ENCODE measurements at places on chromosomes 12 and 14.
A peak's percentile ranks its signal among the peaks of the same experiment; 100 is the strongest.

DNA sequence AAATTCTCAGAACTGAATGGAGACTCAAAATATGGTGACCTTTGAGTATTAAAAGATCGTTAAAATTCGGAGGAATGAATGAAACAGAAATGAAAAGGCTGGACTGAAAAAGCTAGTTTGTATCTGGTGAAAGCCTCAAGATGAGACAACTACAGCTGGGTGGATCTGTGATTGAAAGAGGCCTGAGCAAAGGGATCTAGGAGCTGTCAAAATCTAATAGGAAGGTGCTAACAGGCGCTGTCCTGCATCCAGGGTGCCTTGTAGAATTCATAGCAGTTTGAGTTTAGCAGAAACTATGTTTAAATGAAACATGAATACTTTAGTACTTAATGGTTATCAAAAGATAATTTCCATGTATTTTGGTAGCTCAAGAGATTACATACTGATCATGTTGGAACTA lies 2.3 kb downstream of the YY1 start:
- no peak for DNase-seq

DNA sequence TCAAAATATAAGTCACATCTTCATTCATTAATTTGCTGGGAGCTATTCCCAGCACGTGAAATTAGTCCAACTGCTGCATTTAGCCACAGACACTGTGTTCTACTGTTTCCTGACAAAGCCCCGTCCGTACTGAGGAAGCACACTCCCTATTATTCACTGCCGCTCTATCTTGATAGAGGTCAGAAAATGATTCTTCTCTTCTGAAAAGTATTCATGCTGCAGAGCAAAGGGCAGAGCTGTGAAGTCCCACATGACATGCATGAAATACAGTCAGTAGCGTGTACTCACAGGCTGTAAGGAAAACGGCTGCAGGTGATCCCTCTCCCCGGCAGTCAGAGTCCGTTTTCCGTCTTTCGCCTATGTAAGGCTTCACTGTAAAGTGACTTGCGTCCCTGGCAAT lies 302.5 kb upstream of the FKBP4 start:
- no peak for DNase-seq

GRCh38 chr12:52656616-52657015 lies 4.6 kb upstream of the KRT2 start:
- no peak for DNase-seq

GRCh38 chr14:71693381-71693780 lies 238.8 kb upstream of the RGS6 start:
- DNase-seq: no peak

- no peak for DNase-seq
Measured at GRCh38 chr14:99116741-99117295, 155.2 kb downstream of the BCL11B start.

DNA sequence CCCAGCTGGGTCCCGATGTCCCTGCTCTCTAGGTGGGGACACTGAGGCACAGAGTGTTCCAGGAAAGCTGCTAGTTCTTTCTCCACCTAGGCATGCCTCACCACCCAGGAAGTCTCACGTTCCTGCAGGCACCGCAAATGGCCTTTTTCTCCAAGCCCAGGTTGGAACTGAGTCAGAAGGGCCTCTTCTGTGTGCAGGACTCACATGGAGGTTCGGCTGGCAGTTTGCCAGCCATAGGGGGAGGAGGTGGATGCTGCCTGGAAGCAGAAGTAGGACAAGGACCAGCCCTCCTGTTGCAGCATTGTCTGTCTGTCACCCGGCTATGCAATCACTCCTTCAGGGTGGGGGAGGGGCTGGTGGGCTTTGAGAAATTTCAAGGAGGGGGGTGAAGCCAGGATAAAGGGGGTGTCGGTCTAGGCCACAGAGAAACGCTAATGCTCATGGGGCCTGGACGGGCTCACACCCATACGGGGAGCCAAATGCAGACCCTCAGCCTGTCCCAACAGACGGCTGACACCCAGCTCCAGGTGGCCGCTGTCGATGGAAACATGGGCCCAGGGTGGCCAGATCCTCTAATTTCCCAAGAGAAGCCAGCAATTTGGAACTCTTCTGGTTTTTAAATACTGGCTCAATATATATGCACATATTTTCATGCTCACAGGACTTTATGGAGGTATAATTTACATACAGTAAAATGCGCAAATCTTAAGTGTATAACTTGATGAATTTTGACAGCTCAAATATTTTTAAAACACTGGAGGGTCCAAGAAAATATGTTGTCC lies 120.5 kb downstream of the PHETA1 start:
- no peak for DNase-seq

DNA sequence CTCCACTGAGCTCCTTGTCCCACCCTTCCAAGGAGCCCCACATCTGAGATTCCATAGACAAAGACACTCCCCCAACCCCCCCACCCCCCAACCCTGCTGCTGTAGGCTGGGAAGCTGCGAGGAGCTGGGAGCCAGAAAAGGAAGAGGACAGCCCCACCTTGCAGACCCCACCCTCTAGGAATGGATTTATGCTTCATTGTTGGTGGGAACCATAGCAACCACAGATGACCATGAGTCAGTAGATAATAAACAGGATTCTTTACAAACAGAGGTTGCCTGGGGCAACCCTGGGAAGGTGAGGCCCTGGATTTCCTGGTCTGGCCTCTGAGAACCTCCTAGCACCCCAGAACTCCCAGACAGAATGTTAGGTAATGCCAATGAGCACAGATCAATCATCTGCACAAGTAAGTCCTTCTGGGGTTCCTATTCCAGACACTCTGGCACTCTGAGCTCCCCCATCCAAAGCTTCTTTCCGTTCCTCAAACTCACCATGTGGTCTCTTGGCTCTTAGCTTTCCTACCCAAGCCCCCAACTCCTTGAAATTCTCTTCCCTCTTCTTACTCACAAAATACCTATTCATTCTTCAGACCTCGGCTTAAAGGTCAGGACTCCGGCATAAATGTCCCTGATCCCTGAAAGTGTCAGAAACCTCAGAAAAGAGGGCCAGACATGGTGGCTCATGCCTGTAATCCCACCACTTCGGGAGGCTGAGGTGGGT lies 15.2 kb upstream of the PLEKHG6 start:
- DNase-seq: peak; percentile 76

- no peak for DNase-seq
Measured at GRCh38 chr12:31600750-31601149, 9.8 kb upstream of the DENND5B start.

GRCh38 chr12:25590011-25590721 lies 37.1 kb upstream of the LMNTD1 start:
- no peak for DNase-seq
